Smooth muscle cell of the brain vasculature (primary cell): ENCODE measurements at places on chromosomes 6 and 20.

GRCh38 chr6:134925800-134926199 is 24.1 kb downstream of the ALDH8A1 start:
- no peak for DNase-seq

- DNase-seq: no peak
Observed at GRCh38 chr6:123768921-123769320, 34.7 kb upstream of the NKAIN2 start.

- DNase-seq: no peak
Observed at GRCh38 chr20:35539756-35540212, 2.1 kb upstream of the ERGIC3 start.

- no peak for DNase-seq
Observed at GRCh38 chr6:4814212-4814611, 38.0 kb downstream of the CDYL start.

GRCh38 chr6:39496915-39497314 is 174.4 kb upstream of the KCNK16 start:
- DNase-seq: no peak

DNA sequence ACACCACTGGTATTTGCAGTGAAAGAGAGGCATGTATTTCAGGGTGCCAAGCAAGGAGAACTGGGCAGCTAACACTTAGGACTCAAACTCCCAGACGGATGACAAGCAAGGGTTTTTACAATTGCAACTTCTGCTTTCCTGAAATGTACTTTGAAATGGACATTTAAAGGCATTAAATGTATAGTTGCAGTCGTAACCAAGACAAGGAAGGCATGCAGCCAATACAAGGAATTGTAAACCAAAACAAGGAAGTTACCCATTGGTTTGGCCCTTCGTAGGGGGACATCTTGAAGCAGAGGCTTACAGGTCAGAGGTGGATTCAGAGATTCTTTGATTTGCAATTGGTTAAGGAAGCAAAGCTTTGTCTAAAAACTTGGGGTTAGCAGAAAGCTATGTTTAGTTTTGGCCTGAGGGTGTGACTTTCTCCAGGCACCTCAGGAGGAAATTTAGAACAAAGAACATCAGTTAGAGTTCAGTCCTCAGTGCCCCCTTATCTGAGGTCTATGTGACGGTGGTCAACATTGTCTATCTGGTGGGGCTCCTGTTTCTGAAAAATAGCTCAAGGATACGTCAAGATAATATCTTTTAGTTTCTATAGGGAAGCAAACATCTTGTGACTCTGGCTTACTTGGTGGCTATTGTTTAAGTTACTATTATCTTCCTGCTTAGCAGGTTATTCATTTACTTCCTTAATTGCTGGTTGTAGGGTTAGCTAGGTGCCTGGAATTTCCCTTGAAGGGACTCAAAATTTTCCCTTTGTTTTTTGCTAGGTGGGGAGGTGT is 266.0 kb downstream of the CD83 start:
- no peak for DNase-seq

DNA sequence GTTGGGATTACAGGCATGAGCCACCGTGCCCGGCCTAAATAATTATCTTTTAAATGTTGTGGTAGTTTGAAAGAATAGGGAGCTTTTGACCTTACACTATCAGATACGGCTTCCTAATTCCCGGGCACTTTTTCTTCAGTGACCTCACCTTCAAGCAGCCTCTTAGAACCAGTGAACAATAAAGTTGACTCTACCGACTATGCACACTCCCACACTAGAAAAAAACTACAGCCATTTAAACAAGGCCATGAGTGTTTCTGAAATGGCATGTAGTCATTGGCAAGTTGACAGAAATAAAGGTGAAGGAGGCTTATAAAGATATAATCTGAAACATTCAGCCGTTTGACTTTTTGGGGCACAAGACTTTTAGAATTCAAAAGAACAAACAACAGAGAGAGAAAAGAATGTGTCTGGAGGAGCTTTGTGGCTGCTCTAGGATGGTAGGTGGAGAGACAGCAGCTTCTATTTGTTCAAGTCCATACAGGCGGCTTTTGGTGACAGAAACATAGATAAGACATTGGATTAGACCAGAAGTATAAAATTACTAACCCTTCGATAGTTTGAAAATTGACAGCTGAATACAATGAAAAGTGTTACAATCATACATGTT is 75.2 kb downstream of the GJA1 start:
- no peak for DNase-seq

DNA sequence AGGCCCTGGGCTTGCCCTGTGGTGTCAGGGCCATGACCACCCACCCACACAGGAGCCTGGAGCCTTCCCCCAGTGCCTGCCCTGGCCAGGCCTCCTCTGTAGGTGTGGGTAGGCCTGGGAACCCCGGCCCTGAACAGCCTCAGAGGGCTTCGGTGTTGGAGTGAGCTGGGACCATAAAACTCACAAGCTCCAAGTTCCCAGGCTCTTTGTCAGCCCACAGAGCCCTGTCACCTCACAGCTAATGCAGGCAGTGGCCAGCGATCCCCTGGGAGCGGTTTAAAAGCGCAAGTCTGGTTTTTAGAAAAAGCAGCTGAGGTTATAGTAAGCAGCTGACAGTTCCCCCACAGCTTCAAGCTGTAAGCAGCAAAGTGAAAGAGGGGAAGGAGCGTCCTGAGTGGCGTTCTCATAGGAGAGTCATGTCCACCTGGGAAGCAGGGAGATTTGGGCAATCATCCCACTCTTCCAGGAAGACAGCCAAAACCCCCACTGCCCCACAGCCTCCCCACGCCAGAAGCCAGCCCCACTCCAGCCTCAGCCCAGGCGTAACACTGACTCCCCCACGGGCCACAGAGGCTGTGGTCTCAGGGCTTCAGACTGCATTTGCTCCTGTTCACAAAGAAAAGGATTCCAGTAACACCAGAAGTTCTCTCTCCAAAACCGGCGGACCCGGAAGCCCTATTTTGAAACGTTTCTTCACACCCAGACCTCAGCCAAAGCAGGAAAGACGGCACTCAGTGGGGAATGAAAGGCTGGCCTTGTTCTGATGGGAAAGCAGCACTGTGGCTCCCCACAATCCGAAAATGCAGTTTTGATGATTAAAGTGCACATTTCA is 34.3 kb upstream of the FOXC1 start:
- DNase-seq: no peak

GRCh38 chr6:107786709-107787588 is 37.2 kb downstream of the SCML4 start:
- no peak for DNase-seq

GRCh38 chr20:59010995-59011873 is 4.2 kb upstream of the CTSZ start:
- peak; percentile 21 for DNase-seq

DNA sequence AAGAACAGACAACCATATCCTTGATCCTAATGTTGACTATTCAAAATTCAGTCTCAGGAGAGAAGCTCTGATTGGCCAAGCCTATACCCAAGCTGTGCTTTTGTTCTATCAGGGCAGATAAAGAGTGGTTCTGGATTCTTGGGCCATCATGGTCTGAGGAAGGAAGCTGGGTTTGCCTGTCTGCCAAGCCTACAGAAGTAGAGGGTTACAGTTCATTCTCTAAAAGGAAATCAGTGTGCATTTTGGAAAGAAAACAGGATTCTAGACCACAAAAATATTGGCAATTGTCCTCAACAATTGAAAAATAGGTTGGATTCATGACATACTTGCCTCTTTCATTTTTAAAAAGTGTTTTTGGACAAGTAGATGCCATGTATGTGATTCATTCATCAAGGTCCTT is 145.4 kb upstream of the BMP2 start:
- no peak for DNase-seq

DNA sequence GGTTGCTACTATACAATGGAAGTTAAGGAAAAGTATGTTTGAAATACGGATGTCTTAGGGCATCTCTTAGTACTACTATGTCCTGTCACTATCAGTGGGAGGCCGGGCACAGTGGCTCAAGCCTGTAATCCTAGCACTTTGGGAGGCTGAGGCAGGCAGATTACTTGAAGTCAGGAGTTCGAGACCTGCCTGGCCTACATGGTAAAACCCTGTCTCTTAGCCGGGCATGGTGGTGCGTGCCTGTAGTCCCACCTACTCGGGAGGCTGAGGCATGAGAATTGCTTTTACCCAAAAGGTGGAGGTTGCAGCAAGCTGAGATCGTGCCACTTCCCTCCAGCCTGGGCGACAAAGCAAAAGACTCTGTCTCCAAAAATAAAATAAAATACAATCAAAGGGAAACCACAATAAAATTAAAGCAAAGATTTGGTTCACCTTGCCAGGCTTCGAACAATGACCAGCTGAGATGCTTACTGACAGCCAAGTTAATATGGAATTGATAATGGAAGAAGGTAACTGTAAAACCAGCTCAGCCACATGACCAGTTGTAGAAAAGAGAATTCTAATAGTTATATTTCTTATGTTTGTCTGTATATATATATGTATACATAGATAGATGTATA is 6.5 kb downstream of the CD24 start:
- no peak for DNase-seq

DNA sequence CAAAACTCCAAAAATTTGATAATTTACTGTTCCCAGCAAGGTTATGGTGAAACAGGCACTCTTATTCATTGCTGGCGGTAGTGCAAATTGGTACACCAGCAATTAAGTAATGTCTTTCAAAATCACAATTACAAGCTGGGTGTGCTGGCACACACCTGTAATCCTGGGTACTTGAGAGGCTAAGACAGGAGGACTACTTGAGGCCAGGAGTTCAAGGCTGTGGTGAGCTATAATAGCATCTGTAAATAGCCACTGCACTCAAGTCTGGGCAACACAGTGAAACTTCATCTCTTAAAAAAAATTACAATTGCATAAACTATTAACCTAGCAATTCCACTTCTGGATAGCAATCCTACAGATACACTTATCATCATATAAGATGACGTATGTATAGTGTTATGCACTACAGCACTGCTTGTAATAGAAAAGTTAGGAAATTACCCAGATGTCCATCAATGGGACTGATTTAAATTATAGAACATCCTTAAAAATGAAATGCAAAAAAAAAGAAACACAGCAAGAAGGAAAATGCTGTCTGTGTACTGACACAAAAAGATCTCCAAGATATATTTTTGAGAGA is 31.4 kb downstream of the NCOA6 start:
- DNase-seq: no peak

DNA sequence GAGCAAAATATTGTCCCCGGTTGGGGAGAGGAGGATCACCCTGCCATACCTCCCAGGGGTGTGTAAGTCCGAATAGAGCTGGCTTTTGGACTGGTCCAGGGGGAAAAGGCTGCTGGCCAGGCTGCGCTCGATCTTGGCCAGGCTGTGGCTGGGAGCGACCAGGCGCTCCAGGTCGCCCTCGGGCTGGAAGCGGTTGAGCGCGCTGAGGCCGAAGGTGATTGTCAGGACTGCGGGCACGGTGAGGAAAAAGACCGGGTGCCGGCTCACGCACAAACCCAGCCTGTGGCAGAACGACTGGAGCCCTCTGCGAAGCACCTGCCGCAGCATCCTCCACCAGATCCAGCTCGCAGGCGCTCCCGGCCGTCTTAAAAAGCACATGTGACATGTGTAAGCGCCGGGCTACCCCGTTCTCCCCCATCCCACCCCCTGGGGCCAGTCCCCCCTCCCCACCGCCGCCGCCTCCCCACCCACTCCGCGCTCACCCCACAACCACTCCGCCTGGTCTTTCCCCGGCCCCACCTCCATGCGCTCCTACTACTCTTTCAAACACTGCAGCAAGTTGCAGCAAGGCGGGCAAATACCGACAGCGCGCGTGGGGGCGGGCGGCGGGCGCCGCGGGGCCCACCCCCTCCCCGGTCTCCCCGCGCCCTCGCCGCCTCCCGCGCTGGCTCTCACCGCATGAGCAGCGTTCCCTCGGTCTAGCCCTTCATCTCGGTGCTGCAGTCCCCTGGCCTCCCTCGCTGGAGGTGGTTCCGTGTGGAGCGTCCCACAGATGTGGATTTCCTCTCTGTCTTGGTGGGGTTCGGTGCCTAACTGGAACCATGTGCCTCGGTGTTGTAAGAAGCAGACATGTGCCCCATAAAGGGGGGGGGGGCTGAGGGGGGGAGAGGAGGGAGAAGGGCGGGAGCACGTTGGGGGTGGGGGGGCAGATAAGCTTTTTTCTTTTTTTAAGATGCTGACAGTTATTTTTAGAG is 42.4 kb downstream of the PTCHD4 start:
- no peak for DNase-seq

DNA sequence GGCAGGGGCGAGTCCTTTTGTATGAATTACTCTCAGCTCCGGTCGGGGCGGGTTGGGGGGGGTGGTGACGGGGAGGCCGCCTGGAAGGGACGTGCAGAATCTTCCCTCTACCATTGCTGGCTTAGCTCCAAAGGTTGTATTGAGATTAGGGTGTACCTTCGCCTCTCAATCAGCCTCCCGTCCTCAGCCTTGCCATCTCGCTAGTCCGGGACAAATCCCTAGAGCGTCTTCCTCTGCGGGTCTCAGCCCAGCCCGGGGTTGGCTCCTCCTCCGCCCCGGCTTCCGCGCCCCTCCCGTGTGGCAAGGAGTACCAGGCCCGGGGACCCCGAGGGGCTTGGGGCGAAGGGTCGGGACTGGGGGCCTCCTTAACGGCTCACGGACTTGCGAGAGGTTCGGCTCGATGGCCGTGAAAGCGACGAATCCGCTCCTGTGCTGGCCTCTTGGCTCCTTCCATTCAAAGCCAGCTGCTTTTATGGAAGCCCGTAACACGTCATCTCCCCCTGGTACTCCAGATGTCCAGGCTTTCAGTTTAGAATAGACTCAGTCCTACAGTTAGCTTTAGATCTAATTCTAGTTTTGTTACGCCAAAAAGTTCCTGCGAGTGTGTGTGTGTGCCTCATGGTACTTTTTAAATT is 636 bp upstream of the EEF1A1 start:
- DNase-seq: peak; percentile 70

DNA sequence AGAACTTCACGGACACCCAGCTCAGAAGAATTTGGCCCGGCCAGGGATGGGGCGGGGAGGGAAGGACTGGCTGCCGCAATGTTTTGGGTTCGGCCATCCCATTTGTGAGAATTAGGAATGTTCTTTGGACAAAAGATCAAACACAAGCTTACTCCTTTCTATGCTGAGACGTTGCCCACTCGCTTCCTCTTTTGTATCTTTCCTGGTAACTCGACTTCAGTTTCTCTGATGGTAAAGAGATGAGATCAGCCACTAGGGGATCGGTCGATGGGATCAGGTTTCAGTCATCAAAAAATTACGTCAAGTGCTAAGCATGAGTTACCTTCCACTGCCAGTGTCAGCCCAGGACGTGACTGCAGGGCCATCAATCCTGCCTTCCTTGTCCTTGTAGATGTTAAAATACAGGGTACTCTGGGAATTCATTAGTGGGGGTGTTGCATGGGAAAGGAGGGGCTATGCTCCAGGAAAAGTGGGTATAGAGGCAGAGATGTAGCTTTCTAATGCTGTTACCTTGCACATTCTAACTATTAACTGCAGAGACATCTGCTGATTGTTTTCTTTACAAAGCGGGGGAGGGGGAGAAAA is 190.2 kb downstream of the TSHZ2 start:
- DNase-seq: no peak

GRCh38 chr20:17885544-17885943 is 83.0 kb downstream of the SNX5 start:
- DNase-seq: no peak
